Activated CD4-positive, alpha-beta T cell treated with anti-CD3 and anti-CD28 coated beads, Interleukin-2, amount 50 U/mL, for 24 hours (primary cell): ENCODE measurements at places on chromosomes 4 and X.

GRCh38 chrX:43973249-43974099, at the start of gene NDP:
NDP (minus strand) TSS chrX:43973390; CDS start chrX:43958645, 14,745 bp downstream.
- no peak for DNase-seq

- no peak for DNase-seq
These were observed 47.1 kb upstream of the PCDH10 start for GRCh38 chr4:133102043-133102442.

DNA sequence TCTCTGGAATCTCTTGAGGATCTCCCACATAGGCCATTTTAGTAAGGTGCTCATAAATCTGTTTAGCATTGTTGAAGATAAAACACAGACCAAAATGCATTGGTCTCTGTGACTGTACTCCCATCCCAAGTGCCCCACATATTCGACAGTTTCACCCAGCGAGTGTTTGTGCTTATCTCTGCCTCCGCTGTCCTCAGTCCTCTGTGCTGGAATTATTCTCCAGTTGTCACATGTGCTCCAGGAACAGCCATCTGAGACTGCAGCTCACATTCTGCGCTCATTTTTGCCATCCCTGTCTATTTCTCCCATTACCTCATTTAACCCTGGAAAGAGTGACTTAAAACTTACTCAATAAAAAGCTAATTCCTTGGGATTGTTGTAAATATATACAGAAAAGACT, 27.6 kb upstream of the DCHS2 start:
- DNase-seq: no peak

- DNase-seq: no peak
These were observed 763 bp downstream of the ASB9 start for GRCh38 chrX:15269120-15269519.

DNA sequence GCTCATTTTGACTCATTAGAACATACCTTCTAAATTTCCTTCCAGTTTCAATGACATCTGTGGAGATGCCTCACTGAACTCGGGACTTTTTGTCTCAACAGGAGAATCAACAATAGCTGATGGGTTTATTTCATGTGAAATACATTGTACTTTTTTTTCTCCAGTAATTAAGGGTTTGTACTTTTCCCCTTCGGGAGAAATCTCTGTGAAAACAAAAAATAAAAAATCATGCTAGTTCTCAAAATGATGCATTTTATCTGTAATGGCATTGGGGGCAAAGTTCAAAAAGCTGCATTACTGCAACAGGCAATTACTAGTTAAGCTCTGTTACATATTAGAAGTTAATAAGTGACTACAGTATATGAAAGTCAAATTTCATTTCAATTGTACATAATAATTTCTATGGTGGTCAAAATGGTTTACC, 167.3 kb upstream of the SH3RF1 start:
- no peak for DNase-seq

- DNase-seq: no peak
These were observed 25.5 kb downstream of the SMIM14 start for GRCh38 chr4:39613093-39613656.
